ENCODE measurements at places on chromosomes 1 and 21. TPM values are rescaled to one million over a fixed set of nuclear protein-coding genes. Genes with fewer than 3 reads are reported as not detected.

Gene EPHB2
- 16.2 TPM for total RNA-seq

Gene ALPL
- total RNA-seq, result 1.5 TPM

Gene KCNJ15
- total RNA-seq, result 11.4 TPM

Gene KISS1
- total RNA-seq, result not detected

Gene HDAC1
- total RNA-seq, result 59.7 TPM

Gene OR6K3
- total RNA-seq, result not detected

Gene FCER1G
- total RNA-seq, result 15.9 TPM

Gene EDARADD
- 10.6 TPM for total RNA-seq

Gene LCE1F
- not detected for total RNA-seq

Gene SH3BGRL3
- 12.3 TPM for total RNA-seq

Gene ST6GALNAC5
- 42.5 TPM for total RNA-seq

Gene SLC25A24
- 71.3 TPM for total RNA-seq

Gene LIN28A
- total RNA-seq, result not detected

Gene SPRR2E
- total RNA-seq, result not detected

Gene SLC35A3
- total RNA-seq, result 68.7 TPM

Gene WNT4
- 3.0 TPM for total RNA-seq

Gene LRRC39
- total RNA-seq, result 13.8 TPM

Gene FMO1
- total RNA-seq, result 3.5 TPM

Gene GPR153
- total RNA-seq, result 12.2 TPM

Gene GNG4
- 2.3 TPM for total RNA-seq

Gene LENEP
- total RNA-seq, result not detected

Gene KRTAP20-2
- total RNA-seq, result not detected

Gene RNU1-3
- under 0.01 TPM for total RNA-seq

Gene CFAP45
- total RNA-seq, result 0.48 TPM

Gene CRNN
- not detected for total RNA-seq

Gene CLDN17
- not detected for total RNA-seq

Gene DPT
- total RNA-seq, result 175 TPM

Gene GREM2
- total RNA-seq, result 4.7 TPM

Gene HTR6
- total RNA-seq, result not detected

Gene TMEM54
- 12.8 TPM for total RNA-seq

Gene SYCP1
- not detected for total RNA-seq

Gene IVNS1ABP
- total RNA-seq, result 121 TPM

Gene LPAR3
- 12.8 TPM for total RNA-seq

Gene PRSS38
- not detected for total RNA-seq

Gene RBM11
- 0.85 TPM for total RNA-seq

Gene SMIM1
- not detected for total RNA-seq

Gene MIXL1
- not detected for total RNA-seq

Gene SLC5A3
- total RNA-seq, result 46.9 TPM

Gene GNAT2
- total RNA-seq, result not detected

Gene YTHDF2
- 54.9 TPM for total RNA-seq

Gene B4GALT3
- total RNA-seq, result 15.3 TPM

Gene ATF3
- total RNA-seq, result 20.2 TPM

Gene TSACC
- not detected for total RNA-seq

Gene NPR1
- 9.5 TPM for total RNA-seq

Gene AMPD1
- total RNA-seq, result 1.9 TPM

Gene ANGPTL3
- total RNA-seq, result not detected

Gene OR2L13
- not detected for total RNA-seq

Gene S100A9
- 77.5 TPM for total RNA-seq

Gene CELSR2
- 3.6 TPM for total RNA-seq

Gene CHD1L
- 29.8 TPM for total RNA-seq

Gene HES5
- total RNA-seq, result 2.5 TPM

Gene PALMD
- 21.1 TPM for total RNA-seq

Gene LACTBL1
- total RNA-seq, result not detected

Gene ARHGEF10L
- total RNA-seq, result 26.5 TPM

Gene AGBL4
- 0.37 TPM for total RNA-seq

Gene CYP4A11
- not detected for total RNA-seq

Gene S100A2
- 26.2 TPM for total RNA-seq

Gene PCSK9
- 2.9 TPM for total RNA-seq

Gene IFI44
- 49.8 TPM for total RNA-seq

Measured in urinary bladder (tissue), 4 donors.